ENCODE measurements at places on chromosomes 1 and 21.
A peak's percentile ranks its signal among the peaks of the same experiment; 100 is the strongest.

- DNase-seq: no peak
These were observed 107.4 kb downstream of the NTPCR start for GRCh38 chr1:233057836-233058235.

DNA sequence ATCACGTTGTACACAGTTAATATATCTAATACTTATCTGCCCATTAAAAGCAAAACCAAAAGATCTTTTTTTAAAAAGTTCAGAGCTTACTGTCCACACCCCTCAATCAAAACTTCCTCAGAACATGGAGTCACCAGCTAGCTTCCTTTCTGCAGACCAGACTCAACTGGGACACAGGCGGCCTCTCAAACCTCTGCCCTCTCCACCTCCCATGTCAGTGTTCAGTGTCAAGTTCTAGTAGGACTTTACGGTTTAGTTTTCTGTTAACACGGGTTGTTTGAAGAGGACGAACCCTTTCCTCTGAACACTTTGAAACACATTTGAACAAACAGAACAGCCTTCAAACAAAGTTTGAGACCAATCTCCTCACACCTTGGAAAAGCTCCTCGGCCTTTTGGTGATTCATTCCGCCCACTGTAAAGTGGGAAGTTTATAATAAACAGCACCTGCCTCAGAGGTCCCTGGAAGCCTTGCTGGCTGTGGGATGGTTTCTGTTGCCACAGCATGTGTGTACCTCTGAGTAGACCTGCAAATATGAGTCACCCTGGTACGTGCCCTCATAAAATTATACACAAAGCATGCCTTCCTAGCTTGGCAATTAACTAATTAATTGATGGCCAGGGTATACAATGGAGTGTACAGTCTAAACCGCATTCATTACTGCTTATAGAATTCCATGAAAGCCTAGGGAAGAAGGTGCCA lies 48.4 kb upstream of the SIPA1L2 start:
- no peak for DNase-seq

DNA sequence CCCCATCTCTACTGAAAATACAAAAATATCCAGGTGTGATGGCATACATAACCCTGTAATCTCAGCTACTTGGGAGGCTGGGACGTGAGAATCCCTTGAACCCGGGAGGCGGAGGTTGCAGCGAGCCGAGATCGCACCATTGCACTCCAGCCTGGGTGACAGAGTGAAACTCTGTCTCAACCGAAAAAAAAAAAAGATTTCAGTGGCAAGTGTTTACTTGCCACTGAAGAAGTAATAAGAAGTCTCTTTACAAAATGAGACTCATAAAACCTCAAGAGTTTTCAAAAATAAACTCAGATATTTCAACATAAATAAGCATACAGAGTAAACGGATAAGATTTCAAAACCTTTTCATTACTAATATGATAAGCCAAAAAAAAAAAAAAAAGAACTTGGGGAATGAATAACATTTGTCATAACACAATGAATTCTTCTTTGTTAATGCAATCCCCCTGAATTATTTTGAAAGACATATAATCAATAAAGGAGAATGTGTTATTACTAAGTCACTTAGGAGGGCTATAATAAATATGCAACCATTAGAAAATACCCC lies 34.2 kb upstream of the EXO1 start:
- no peak for DNase-seq

GRCh38 chr1:159508951-159509350 lies 26.9 kb downstream of the OR10J5 start:
- no peak for DNase-seq

DNA sequence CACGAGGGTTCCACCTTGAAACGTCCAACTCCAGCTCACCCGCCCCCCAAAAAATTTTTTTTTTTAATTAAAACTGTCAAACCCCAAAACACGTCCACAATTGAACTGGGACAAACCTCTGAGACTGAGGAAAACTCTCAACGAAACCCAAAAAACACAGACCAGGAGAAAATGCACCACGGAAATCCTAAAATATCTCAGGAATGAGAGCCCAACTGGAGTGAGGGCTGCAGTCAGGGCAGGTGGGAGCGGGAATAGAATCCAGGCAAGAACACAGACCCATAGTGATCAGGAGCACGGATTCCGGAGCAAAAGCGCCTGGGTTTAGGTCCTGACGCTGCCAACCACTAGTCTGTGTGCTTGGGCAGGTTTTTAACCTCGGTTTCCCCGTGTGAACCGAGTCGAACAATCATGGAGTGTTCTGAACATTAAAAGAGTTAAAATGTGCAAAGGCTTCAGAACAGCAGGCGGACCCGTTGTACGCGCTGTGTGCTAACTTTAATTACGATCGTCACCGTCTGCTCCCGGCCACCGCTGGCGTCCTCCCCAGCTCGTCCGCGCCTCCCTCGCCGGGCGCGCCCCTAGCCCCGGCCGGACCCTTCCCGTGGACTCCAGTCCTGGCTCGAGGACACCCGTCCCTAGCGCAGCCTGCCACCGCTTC lies 624 bp downstream of the ARHGAP29 start:
- no peak for DNase-seq

GRCh38 chr1:184755226-184756065 lies 788 bp upstream of the EDEM3 start:
- DNase-seq: no peak

- DNase-seq: peak; percentile 16
These were observed 53.2 kb upstream of the TMEM51 start for GRCh38 chr1:15100121-15100879.

- no peak for DNase-seq
These were observed 269.9 kb downstream of the HLX start for GRCh38 chr1:221149111-221149510.

- DNase-seq: no peak
These were observed 17.1 kb upstream of the UBXN10 start for GRCh38 chr1:20168564-20169491.

DNA sequence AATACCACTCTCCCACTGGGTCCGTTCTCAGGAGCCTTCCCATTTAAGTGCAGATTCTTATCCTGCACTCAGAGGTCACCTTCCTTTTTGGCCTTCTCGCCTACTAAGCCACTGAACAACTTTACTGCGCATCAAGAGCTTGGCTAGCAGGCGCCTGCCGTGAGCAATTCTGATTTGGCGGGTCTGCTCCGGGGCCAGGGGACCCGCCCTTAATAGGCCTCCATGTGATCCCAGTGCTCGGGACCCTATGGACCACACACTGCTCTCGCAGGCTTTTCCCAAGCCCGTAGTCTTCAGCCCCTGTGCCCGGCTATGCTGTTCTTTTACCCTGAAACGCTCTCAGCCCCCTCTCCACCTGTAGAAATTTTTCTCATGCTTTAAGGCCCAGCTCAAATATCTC lies 45.1 kb downstream of the BCL9 start:
- DNase-seq: no peak

DNA sequence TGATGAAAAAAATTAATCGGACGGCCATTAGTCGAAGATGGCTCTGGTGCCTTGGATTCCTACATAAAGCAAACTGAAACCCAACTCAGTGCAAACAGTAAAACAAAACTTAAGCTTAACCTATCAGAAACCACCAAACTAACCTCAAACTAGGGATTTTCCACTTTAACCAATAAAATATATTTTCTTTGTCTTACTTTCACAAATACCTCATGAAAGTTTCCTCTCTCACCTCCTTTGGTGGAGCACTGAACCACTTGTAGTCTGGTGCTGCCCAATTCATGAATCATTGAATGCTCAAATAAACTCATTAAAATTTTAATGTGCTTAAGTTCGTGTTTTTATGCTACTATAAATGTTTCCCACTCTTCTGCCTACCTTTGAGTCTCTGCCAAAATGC lies 7.0 kb downstream of the ADORA3 start:
- DNase-seq: no peak

- no peak for DNase-seq
These were observed 21.3 kb downstream of the KIAA0040 start for GRCh38 chr1:175171036-175171913.

DNA sequence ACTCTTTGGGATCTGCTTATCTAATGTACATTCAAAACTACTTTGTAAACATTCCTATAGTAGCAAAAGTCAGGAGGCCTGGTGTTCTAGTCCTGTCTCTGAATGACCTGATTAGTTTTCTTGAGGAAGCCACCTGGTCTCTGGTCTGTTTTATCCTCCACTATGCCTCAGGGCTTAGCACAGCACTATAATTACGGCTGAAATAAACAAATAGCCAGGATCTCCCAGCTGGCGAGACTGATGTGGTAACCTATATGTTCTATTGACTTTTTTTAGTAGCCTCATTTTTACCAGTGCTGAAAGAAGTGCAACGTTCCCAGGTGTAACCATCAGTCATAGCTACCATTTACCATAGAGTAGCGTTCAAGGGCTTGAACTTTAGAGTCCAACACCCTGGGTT lies 24.2 kb upstream of the RPL11 start:
- no peak for DNase-seq

DNA sequence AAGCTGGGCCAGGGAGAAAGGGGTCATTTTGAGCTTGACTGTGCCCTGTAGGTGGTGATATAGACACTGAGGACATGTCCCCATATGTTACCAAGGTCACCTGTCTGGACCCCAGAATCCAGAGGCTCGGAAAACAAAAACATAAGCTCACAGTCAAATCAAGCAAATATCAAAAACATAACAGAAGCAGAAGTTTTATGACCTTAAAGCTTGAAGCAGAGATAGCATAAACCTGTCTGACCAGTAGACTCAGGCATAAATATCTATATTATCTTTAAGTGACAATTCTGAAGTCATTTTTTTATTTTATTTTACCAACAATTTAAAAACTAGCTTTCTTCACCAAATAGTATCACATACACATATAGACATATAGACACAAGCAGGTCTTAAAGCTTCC lies 32.8 kb upstream of the RHOU start:
- DNase-seq: no peak

DNA sequence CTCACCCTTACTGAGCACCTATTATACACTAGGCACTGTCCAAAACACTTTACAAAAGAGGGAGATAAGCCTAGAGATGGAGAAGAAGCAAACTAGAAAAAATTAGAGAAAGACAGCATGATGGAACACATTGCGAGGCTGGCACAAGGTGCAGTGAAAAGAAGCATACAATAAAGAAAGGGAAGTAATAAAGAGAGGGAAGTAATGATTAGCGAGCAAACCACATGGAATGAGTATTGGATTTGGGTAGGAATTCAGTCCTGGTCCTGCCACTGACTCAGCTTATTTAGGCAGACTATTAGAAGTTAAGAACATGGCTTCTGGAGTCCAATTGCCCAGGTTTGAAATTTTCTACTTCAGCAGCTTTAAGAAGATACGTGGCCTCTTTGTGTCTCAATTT lies 32.6 kb upstream of the FNBP1L start:
- no peak for DNase-seq

GRCh38 chr1:43349594-43350306 lies 9.0 kb upstream of the CDC20 start:
- DNase-seq: no peak

GRCh38 chr1:10189659-10190058 lies 20.7 kb upstream of the KIF1B start:
- DNase-seq: no peak

DNA sequence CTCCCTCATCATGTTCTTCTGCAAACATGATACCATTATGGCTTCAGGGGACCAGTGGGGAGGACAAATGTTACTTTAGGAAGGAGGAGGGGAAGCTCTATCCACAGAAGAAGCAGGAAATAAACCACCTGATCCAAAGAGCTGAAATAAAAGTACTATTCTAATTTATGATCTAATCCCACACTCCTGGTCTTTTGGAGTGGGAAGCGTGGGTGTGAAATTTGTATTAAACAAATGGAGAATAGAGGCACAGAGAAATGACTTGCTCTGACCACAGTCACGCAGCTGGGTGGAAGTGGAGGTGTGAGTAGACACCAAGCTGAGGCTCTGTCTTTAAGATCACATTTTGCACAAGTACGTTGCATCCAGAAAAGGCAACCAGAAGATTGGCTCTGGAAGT lies 14.5 kb upstream of the STUM start:
- DNase-seq: no peak

GRCh38 chr1:169312084-169312954 lies 55.3 kb downstream of the NME7 start:
- DNase-seq: no peak

- DNase-seq: no peak
These were observed 51.0 kb downstream of the KIAA0319L start for GRCh38 chr1:35505911-35506798.

GRCh38 chr1:14929547-14930246 lies 223.8 kb upstream of the TMEM51 start:
- no peak for DNase-seq

- DNase-seq: no peak
These were observed 550 bp downstream of the TRIM33 start for GRCh38 chr1:114510274-114511031.

- DNase-seq: no peak
These were observed 18.9 kb downstream of the SLC6A9 start for GRCh38 chr1:44012404-44012803.

GRCh38 chr1:107343601-107344000 lies 202.8 kb downstream of the NTNG1 start:
- DNase-seq: no peak

DNA sequence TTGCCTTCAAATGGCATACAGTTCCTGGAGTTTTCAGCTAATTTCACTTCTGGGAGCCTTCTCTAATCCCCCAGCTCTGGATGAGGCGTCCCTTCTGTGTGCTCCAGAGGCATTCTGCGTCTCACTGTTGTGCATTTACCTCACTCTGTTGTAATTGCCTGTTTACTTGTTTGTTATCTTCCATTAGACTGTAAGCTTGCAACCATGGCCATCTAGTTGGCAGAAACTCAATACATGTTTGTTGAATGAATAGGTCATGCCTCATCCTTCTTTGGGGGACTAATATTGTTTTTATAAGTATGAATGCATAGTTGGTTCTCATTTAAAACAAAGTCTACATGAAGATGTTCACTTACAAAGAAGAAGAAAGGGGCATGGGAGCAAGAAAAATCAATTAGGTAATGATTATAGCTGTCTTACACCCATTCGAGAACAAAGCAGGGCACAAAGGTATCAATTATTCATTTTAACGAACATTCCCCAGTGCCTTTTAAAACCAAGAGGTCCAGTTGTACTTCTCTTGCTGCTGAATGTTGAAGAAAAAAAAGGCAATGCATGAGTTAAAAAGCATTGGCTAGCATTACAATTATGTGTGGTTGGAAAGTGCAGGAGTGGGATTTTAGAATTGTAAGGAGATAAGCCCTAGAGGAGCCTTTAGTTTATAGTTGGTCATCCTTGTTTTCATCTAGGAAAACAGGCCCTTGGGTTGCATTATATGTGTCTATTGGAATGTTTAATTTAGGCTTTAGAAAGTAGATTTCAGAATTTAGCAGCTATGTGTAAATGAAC lies 6.0 kb downstream of the RGL1 start:
- DNase-seq: no peak

GRCh38 chr1:209819058-209819457 lies 8.7 kb upstream of the UTP25 start:
- DNase-seq: no peak

- DNase-seq: no peak
These were observed 19.4 kb upstream of the KIF21B start for GRCh38 chr1:201042779-201043461.

- no peak for DNase-seq
These were observed 9.9 kb downstream of the SNRPE start for GRCh38 chr1:203871114-203871880.

GRCh38 chr1:175033953-175034352 lies 10.7 kb upstream of the MRPS14 start:
- no peak for DNase-seq

All from activated naive CD8-positive, alpha-beta T cell treated with anti-CD3 and anti-CD28 coated beads, Interleukin-2, amount 50 U/mL, for 16 hours (primary cell).